NCI-H446 treated with DMSO at 0.1 percent for 48 hours (cell line): ENCODE measurements at places on chromosomes 16 and 17.

DNA sequence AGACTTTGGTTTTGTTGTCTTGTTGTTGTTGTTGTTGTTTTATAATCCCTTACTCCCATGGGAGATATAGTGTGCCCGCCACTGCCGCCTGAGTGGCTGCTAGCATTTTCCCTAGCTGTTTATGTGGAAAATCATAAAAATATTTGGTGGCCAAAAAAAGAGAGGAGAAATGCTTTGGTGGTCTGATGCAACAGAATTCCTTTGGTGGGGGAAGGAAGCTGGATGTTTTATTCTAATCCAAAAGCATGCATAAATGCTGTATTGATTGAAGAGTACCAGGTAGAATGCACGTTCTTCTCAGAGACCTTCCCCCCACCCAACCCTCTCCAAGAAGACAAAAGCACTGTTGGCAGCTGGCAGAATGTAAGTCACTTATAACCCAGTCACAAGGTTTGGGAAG lies 93.2 kb downstream of the C17orf67 start:
- DNase-seq = no peak

DNA sequence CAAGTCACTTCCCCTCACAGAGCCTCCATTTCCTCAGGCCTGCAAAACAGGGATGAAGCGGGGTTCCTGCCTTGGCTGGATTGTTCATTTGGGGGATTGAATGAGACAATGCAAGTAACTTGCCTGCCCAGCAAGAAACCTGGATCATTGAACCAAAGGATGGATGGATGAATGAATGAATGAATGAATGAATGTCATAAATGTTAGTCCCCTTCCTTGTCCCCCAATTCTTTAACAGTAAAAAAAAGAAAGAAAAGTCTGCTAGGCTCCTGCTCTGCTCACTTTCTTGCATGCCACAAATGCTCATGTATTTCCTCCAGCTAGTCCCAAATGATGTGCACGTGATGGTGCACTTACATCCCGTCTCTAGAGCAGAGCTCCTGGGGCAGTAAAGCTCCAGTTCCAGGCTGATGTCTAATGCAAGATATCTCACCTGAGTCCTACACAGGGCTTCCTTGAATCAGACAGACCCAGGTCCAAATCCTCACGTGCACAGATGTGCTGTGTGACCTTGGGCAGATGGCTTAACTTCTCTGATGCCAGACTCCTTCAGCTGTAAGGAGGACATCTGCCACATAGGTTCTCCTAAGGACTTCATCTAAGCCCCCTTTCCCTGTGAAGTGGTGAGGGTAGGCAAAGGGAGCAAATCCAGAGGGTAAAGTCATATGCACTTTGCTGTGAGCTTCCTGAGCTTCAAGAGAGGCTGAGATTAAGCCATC lies 45.5 kb downstream of the C16orf82 start:
- no peak for DNase-seq

GRCh38 chr16:72094266-72094610 lies 591 bp downstream of the DHX38 start:
- DNase-seq = no peak

- no peak for DNase-seq
Measured at GRCh38 chr17:76716146-76716838, 5.5 kb upstream of the MXRA7 start.

DNA sequence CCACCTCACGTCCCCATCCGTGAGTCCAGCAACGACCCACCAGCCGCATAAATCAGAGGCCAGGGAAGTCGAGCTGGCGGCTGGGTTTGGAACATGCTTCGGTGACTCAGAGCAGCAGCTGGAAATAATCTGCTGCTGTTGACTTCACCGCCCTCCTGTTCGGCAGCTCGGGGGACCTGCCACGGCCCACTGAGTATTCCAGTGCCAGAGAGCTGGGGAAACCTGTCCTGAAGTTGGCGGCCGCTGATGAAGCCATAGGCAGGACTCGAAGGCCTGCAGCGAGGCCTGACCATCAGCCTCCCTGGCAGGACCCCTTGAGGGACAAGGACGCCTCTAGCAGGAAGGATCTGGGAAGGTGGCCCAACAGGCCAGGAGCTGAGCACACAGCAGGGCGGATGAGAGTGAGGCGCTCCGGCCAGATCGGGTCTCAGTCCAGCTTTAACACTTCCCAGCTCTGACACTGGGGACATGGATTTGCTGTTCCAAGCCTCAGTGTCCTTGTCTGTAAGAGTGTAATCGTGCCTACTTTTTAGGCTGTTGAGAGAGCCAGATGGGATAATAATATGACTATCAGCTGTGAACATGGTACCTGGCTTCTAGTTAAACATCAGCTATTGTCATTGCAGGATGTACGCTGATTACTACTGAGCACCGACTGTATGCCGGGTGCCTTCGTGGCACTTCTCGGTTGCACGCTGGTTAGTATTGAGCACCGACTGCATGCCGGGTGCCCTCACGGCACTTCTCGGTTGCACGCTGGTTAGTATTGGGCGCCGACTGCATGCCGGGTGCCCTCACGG lies 50.4 kb upstream of the CIBAR2 start:
- no peak for DNase-seq

DNA sequence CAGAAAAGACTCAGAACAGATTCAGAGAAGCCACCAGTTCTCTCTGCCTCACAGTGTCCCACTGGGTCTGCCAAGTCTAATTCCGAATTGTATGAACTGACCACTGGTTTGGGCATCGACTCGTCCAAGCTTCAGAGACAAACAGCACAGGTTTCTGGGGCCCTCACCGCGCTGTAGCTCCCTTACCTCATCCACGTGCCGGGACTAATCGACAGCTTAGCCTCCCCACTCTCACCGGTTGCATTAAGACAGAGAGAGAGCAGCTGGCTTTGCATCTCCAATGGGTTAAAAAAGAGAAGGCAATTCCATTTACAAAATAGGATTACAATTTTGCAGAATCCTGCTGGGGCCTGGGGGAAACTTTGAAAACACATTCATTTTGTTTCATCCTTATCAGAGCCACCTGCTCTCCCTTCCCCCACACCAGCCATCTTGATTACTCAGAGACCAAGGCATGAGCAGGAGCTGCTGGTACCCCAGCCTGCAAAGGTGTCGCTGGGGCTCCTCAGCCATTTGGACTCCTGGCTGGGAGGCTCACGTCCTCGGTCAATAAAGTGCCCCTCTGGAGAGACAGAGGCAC lies 95.3 kb upstream of the RPL38 start:
- DNase-seq = no peak

- DNase-seq = no peak
Measured at GRCh38 chr16:67661886-67662652, 1.3 kb downstream of the PARD6A start.

DNA sequence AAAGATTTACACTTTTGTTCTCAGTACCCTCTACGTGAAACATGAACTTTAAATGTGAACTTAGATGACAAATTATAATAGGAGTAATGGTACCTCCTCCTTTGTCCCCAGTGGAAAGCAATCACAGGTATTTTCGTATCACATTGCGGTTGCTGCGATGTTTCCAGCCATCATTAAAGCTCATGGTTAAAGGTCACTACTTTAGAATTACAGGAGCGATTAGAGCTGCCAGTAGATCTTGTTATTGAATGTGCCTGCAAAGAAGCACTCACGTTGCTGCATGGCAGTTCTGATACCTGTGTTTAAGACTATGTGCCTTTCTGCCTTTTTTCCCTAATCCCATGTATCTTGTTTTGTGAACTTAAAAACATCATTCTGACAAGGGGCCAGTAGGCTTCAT lies 301.0 kb downstream of the CPPED1 start:
- DNase-seq = no peak

GRCh38 chr17:68221786-68222185 lies 26.1 kb upstream of the AMZ2 start:
- DNase-seq = no peak

DNA sequence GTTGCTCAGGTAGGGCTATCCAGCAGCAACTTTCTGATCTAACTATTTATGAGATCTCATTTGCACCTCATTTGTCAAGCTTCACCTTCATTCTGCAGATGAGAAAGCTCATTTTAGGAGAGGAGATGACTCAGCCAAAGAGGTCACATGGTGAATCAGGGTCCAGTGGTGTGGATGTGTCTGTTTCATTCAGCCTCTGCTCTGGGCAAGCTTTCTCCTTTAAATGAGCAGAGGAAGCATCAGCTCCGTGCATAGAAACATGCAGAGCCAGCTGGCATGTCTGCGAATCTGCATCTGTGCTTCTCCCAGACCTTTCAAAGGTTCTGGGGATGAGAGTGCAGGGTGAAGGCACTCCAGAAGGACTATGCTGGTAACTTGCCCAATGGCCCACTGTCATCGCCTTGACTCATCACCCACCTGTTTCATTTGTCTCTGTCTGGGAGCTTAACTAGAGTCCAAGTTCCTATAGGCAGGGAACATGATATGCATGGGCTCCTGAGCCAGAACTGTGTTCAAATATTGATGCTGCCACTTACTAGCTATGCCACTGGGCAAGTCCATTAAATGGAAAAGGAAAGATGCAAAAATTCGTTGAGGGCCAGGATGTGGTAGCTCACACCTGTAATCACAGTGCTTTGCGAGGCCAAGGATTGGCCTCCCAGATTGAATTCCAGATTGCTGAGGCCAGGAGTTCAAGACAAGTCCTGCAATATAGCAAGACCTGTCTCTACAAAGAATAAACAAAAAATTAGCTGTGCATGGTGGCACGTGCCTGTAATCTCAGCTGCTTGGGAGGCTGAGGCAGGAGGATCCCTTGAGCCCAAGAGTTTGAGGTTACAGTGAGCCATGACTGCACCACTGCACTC lies 67.1 kb upstream of the NLK start:
- peak; percentile 26 for DNase-seq

DNA sequence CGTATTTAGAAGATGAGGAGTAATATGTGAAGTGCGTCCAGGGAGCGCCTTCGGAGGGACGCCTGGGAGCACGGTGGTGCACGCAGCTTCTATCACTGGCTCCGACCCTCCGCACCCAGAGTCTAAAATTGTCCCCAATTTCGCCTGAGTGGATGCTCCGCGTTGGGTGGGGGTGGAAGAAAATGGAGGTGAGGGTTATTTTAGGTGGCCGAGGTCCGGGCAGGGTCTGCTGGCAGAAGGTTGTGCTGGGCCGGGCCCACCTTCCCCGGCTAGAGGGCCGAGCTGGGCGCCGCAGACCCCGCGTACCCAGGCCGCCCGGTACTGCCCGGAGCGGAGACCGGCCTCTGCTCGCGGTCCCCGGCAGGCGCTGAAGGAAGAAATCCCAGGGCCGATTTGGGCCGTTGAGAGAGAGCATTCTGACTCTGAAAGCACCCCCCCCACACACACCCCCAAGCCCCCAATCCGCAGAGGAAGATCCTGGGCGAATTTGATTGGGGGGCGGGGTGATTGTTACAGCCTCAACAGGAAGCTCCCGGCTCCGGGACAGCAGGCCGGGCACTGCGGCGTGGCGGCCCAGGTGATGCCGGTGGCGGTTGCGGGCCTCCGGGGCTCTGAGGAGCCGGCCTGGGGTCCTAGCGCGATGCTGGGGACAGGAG lies 3.0 kb downstream of the BAHCC1 start:
- no peak for DNase-seq

GRCh38 chr17:55321427-55322060 lies 56.8 kb downstream of the HLF start:
- DNase-seq = no peak

DNA sequence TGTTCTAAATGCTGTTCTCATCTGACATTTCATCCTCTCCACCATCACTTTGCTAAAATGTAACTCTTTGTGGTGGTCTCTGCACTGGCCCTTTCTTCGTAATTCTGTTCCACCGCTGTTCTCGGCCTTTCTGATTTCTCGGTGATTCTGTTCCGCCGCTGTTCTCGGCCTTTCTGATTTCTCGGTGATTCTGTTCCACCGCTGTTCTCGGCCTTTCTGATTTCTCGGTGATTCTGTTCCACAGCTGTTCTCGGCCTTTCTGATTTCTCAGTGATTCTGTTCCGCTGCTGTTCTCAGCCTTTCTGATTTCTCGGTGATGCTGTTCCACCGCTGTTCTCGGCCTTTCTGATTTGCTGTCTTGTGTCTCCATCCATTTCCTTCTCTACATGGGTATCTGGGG lies 12.3 kb downstream of the FOXF1 start:
- DNase-seq = no peak
